ENCODE measurements at places on chromosomes 3 and 15. TPM values are rescaled to one million over a fixed set of nuclear protein-coding genes. Genes with fewer than 3 reads are reported as not detected.

The SLC27A2 gene
- total RNA-seq: 12.5 TPM

The C3orf22 gene
- total RNA-seq: not detected

The SLC25A36 gene
- 46.0 TPM for total RNA-seq

The MST1R gene
- 3.2 TPM for total RNA-seq

The RTP3 gene
- not detected for total RNA-seq

The STOML1 gene
- 10.8 TPM for total RNA-seq

The AADAC gene
- not detected for total RNA-seq

The FBXW12 gene
- not detected for total RNA-seq

The HDC gene
- not detected for total RNA-seq

The CASR gene
- not detected for total RNA-seq

The TGM5 gene
- total RNA-seq: 0.37 TPM

The CACNA1D gene
- total RNA-seq: 0.31 TPM

The GPR62 gene
- not detected for total RNA-seq

The GOLGA8G gene
- total RNA-seq: not detected

The ITIH3 gene
- total RNA-seq: not detected

The STXBP5L gene
- not detected for total RNA-seq

The ISL2 gene
- 0.37 TPM for total RNA-seq

The CHRNB4 gene
- not detected for total RNA-seq

The ITGA11 gene
- 0.18 TPM for total RNA-seq

The TMEM207 gene
- total RNA-seq: not detected

The TRH gene
- not detected for total RNA-seq

The SUSD5 gene
- total RNA-seq: not detected

The MORC1 gene
- not detected for total RNA-seq

The GASK1A gene
- not detected for total RNA-seq

The FRMD4B gene
- total RNA-seq: 7.7 TPM

The BLM gene
- 52.3 TPM for total RNA-seq

The SECISBP2L gene
- 29.2 TPM for total RNA-seq

The MAGEL2 gene
- total RNA-seq: not detected

The ZIC1 gene
- not detected for total RNA-seq

The STX19 gene
- total RNA-seq: not detected

The PRR20G gene
- not detected for total RNA-seq

The ATP8B4 gene
- 39.2 TPM for total RNA-seq

The CRABP1 gene
- not detected for total RNA-seq

The TNFAIP8L3 gene
- total RNA-seq: not detected

The ZKSCAN7 gene
- 2.4 TPM for total RNA-seq

The RETNLB gene
- not detected for total RNA-seq

The LXN gene
- 9.4 TPM for total RNA-seq

The MCF2L2 gene
- total RNA-seq: 7.2 TPM
